ENCODE measurements at places on chromosomes 3 and 15.
A peak's percentile ranks its signal among the peaks of the same experiment; 100 is the strongest.

DNA sequence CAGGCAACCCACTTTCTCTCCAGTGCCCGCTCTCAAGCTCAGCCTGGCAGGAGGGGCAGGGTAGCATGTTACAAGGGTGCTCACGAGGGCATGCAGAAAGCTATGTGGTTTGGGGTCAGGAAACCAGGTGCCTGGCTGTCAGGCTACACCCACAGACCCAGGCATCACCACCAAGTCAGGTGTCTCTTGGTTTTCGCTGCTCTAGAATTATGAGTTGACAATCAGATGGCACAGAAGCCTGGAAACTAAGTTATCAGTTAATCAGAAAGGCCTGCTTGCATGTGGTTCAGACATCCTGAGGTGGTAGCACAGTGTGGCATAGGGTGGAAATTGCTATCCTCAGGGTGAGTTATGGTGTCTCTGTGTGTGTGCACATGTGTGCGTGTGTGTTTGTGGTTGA, 16.2 kb upstream of the CCR9 start:
- DNase-seq = no peak

- DNase-seq = no peak
These were observed 71.8 kb downstream of the IL5RA start for GRCh38 chr3:3038201-3038991.

GRCh38 chr3:168024537-168024941, 71.2 kb downstream of the GOLIM4 start:
- DNase-seq = no peak

DNA sequence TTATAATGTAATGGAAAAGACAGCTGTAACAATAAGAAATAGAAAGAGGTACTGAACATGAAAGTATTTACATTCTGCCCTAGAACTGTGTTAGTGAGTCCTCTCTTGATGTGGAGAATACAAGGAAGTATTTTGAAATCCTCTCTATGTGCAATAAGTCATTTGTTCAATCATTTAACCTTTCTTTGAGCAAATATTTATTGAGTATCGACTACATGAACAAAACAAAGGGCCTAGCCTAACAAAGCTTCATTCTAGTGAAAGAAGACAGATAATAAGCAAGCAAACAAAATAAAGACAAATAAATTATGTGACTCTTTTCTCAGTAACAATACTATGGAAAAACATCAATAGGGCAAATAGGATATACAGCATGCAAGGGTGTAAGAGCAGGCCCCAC, 354.9 kb upstream of the ATP11B start:
- DNase-seq = no peak

DNA sequence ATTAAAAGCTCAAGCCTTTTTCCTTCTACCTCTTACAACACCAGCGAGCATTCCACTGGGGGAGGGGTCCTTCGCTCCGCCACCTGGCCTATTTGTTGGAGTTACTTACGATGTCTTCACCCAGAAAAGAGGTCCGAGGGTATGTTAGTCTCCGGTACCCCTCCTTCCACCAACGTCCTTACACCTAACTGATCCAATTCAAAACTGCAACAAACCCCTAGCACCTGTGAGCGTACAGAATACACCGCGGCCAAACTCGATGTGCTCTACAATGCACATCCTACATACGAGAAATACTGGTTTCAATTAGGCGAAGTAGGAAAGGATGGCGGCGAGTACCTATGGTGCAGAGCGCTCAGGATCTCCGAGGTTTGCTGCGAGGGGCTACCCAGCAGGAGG, 944 bp downstream of the SLITRK3 start:
- DNase-seq = no peak

DNA sequence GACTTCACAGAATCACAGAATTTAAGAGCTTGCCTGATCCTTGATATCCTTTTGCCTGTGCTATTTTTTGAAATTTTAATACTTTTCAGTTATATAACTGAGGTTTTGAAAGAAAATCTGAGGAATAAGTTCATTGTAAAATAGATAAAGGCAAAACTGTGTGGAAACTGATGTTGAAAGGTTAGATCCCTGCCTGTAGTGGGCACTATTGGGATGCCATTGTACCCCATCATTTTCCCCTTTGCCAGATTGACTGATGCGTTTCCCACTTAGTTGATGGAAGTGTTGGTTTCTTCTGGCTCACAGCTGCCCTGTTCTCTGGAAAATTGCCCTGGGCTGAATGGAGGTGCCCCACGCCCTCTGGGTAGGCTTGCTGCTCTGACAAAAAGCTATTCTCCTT, 387.9 kb downstream of the RBMS3 start:
- no peak for DNase-seq

- DNase-seq = no peak
These were observed 118.0 kb downstream of the ABI3BP start for GRCh38 chr3:100875239-100875638.

GRCh38 chr15:58348095-58348812, 83.5 kb upstream of the LIPC start:
- no peak for DNase-seq

DNA sequence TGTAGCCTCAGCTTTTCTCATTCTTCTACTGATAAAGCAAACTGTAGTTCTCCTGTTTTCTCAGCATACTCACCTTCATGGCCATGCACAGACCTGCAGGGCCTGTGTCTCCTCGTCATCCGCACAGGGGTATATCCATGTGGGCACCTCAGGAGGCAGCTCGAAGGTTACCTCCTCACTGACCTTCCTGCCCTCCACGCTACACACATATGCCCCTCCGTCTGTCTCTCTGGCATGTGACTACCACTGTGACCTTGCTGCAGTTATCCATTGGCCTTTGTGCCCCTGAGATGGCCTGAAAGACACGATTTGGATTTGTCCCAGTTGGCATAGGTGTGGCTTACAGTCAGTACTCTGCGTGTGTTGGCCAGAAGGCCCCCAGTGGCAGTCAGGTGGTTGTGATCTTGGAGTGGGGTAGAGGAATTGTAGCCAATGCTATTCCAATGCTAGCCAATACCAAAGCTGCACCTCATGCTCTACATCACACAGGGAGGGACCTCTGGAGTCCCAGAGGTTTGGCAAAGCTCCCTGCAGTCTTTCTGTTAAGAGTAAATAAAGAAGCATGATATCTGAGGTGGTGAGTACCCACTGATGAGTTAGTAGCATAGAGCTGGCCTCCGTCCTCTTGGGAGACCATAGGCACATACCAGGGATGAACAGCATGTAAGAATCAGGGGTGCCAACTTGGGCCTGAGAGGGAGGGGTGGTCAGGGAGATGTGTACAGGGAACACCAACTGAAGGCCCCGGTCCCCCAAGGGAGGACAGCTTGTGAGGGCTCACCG, 143.4 kb downstream of the EEFSEC start:
- DNase-seq = no peak

DNA sequence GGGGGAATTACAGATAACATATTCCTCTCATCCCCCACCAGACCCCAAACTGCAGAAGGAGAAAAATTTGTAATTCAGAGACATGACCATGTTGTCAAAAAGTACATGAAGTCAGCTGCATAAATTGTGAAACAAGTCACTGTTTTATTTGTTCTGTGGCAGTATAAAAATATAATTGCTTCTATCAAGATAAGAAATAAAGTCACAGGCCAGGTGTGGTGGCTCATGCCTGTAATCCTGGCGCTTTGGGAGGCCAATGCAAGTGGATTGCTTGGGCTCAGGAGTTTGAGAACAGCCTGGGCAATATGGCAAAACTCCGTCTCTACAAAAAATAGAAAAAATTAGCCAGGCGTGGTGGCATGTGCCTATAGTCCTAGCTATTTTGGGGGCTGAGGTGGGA, 87.7 kb upstream of the DPH6 start:
- no peak for DNase-seq

DNA sequence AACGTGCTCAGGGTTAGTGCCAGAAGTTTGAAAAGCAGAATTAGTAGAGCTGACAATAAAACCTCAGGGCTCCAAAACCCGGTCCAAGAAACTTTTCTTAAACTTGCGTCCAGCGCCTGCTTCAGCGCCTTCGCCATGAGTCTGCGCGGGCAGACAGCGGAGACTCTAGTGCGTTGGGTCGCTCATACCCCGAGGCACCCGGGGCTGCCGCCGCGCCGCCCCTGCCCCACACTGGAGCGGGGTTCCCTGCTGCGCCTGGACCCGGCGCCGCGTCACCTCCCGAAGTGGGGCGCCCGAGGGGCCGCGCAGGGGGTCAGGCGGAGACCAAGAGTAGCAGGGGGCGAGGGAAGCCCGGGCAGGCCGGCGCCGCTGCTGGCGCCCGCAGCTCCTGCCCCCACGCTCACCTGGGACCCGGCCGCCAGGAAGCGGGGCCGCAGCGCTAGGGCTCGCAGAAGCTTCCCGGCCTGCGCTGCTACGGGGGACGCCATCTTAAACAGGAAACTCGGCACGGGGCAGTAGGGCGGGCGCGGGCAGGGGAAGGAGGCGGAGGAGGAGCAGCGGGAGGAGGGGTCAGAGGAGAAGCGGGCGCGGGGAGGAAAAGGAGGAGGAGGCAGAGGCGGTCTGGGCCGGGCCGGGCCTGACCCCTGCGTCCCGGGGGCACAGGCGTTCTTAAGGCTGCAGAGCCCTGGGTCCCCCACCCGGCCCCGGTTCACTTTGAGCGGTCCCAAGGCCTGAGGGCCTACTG, at the start of gene SUCLG2:
Gene SUCLG2, minus strand, starts transcription at position 514 of the 745 bp plus-strand sequence. Its CDS starts 26 bp downstream, at position 488.
- peak; percentile 49 for DNase-seq

GRCh38 chr15:40756938-40757337, 1.9 kb upstream of the RMDN3 start:
- DNase-seq = no peak

DNA sequence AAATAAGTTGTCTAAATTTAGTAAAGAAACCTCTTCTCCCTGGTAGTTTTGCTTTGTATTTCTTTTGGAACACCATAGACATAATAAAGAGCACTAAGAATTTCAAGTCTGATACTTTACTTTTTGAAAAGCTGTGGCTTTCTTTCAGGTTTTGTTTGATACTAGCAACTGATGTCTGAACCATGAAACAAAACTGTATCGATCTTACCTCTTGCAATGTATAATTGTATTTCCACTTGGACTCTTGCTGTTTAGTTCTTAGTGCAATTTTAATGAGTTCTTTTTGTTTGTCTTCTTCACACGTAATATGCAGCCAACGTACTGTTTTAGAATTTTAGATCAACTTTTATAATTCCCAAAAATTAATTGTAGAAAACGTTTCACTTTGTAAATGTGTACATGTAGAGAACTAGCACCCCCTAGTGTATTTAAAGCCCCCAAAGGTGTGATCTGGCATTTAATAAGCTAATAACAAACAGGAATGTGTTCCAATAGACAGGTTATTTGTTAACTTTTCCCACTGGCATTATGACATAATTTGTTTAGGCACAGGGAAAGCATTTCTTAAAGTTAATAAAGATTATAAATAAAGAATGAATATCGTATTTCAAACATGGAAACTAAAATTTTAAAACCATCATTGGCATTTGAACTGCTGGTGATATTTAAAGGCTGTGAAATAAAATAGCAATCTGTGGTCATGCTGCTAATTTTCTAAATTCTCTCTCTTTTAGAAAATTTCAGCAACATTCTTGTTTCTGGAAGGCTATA, 289.1 kb upstream of the DNAJC19 start:
- DNase-seq = no peak

- no peak for DNase-seq
These were observed 22.5 kb downstream of the PLCL2 start for GRCh38 chr3:16907243-16907642.

DNA sequence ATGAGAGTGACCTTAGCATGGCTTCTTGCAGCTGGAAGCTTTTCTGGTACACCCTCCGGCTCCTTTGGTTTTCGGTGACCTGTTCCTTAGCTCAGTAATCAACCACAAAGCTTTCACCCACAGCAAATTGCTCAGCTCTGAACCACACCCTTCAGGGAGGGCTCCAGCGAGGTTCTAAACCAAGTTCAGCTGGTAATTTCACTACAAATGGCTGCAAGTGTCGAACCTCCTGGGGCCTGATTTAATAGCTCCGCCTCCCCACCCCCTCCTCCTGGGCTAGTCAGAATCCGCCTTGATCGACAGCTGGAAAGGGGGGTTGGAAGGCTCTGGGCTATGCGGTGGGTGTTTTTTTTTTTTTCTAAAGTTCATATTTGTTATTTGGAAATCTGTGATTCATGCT, 150.9 kb upstream of the MCTP2 start:
- no peak for DNase-seq

DNA sequence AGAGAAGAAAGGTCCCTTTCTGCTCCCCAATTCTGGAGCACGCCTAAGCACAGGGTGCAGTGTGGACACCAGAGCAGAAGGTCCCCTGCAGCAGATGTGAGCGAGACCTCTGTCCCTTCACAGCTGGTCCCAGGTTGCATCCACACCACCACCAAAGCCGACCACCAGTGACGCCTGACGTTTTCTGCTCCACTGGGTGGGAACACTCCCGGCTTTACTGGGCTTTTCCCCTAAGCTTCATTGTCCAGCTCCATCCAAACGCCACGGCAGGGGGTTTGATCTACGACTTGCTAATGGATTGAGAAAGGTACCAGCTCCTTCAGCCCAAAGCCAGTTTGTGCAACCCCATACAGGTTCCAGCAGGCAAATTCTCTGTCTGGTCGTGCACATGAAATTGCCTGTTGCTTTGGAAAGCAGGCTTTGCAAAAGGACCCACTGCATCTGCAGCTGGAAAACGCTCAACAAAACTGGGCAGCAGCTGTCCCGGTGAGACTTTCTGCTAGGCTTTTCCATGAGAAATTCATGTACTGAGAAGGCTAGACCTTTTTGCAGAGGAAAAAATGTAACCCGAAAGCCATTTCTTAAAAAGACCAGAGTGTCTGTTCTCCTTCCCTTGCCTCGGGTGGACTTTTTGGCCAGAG, 31.1 kb downstream of the ADAMTS17 start:
- DNase-seq = no peak

DNA sequence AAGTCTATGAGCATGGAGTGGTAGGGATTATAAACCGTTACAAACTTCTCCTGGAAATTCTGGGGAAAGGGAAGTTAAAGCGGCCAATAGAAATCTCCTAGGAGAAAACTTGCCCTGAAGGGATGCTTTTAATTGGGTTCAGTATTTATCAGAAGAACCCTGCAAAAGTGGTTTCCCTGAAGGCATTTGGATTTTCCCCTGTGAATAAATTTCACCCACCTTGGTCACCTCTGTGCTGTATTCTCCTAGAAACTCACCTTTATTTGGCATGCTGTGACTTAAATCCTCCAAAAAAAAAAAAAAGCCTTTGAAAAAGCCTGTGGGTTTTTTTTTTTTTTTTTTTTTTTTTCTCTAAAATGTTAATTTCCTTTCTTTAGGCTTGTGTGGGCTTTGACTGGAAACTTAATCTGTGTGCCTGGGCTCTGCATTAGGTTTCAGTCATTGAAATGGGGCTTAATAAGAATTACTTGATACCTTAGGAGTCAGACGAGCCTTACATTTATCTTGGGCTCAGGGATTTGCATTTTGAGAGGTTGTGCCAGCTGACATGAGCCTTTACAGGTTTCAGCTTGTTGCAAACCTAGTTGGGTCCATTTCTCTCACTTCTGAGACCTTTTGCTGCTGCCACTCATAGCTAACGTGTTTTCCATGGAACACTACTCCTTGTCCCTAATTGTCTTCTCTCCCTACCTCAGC, 22.0 kb downstream of the TGFBR2 start:
- no peak for DNase-seq

- DNase-seq = no peak
These were observed 199.4 kb downstream of the MYRIP start for GRCh38 chr3:40008796-40009195.

All from NCI-H446 (cell line).